ENCODE measurements at places on chromosomes 6 and 20. TPM values are rescaled to one million over a fixed set of nuclear protein-coding genes. Genes with fewer than 3 reads are reported as not detected.

AKAP12 gene
- 8.0 TPM for total RNA-seq

CGA gene
- total RNA-seq: not detected

GGTLC1 gene
- total RNA-seq: not detected

GABRR2 gene
- total RNA-seq: 0.21 TPM

BCAS4 gene
- total RNA-seq: 4.1 TPM

DNA sequence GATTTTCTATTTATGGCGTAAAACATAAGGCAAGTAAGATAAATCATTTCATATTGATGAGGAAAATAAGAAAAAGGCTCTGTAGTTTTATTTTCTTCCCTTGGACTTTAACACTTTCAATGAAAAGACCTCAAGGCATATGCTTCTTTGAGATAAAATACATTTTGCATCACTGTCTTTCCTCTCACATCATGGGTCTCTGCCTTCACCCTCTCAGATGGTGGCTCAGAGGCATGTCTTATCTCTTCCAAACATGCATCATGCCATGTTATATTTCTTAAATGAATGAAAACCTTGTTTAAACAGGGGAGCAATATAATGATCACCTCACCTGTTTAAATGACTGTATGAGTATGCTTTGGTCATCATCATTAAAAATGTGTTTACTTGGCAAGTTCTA is 59.3 kb downstream of the PRL start:
- no peak for DNase-seq

- no peak for DNase-seq
Measured at GRCh38 chr20:19283490-19284025, 71.1 kb downstream of the SLC24A3 start.

GRCh38 chr6:145885431-145885830 is 70.8 kb upstream of the FBXO30 start:
- DNase-seq: no peak

DNA sequence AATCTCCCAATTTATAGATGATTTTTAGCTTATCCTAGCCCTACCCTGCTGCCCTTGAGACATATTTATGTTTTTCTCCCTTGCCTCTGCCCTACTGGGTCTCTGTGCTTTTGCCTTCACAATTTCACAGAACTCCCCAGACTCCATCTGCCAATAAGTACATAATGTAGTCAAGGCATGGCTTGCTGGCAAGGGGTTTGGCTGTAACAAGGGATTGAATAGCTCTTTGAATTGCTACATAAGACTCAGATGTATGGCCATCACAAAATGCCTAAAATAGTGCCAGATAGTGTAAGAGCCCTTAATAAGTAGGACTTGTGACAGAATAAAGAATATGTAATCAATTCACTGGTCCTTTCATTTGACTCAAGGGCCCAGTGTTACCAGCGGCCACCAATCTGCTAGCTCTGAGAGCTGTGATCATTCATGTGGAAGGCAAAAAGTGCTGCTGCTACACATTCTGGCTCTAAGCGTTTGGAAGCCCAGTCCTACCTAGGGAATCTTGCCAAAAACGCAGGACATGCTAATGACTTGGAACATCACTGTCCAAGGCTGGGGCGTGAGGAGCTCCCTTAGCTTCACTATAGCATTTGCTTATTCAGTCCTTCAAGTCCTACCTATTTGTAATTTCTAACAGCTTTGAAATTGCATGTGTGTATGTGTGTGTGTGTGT is 20.5 kb downstream of the CLVS2 start:
- no peak for DNase-seq

GRCh38 chr6:46015119-46015968 is at the start of gene CLIC5:
TSS of gene CLIC5 (minus strand) at chr6:46015860. CDS start at chr6:46015542, 318 bp downstream.
- DNase-seq: peak; percentile 34

DNA sequence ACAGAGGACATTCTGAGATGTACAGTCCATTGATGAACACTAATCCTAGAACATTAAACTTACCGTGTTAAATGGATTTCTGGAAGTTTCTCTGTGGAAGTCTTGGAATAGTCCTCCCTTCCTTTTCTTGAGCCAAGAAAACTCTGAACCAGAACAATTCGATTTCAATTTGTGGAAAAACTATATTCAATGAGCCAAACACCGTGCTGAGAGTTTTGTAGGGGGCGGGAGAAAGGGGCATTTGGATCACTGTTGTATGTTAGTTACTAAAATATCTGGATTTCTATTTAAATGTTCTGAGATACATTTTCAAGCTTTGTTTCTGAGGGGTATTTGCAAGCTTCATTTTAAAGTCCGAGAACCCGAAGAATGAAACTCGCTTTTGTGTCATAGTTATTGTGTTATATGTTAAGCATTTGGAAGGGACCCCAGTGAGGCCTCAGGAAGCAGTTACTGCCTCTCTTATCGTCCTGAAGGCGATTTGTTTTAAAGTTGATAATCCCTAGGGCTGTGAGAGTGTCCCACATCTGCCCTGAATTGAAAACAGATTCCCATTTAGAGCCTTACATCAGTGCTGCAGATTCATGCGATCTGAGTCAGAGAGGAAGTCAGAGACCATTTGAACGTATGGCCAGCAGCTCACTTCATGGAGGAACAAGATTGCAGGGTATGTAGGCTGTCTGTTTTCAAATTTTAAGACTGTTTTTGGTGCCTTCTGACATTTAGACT is 70.8 kb upstream of the SASH1 start:
- peak; percentile 52 for DNase-seq

DNA sequence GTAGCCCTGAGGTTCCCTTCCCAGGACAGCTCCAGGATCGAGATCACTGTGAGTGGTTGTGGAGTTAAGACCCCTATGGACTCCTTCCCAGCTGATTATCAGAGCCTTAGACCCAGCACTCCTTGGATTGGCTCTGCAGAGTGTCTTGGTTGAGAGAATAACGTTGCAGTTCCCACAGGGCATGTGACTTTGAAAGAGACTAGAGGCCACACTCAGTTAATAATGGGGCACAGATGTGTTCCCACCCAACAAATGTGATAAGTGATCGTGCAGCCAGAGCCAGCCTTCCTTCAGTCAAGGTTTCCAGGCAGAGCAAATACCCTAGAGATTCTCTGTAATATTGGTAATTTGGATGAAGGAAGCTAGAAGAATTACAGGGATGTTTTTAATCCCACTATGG is 5.2 kb upstream of the BTN2A2 start:
- DNase-seq: no peak

DNA sequence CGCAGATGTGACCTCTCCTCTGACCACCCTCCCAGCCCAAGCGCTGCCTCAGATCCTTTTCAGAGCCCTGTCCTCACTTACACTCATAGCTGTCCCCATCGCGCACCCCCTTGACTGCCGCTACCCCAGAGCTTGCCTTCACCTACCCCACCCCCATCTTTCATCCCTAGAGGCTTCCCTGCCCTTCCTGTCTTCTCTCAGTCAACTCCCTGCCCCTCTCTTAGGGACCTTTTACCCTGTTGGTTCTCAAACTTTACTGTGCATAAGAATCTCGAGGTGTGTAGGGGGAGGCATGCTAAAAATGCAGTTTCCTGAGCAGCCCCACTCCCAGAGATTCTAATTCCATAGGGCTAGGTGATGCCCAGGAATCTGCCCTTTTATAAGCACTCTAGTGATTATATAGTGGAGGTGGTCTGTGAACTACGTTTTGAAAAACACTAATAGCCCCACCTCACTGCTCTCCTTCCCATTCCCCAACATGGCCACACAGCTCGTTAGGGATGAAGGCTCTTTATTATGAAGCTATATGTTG is 725 bp downstream of the TM9SF4 start:
- DNase-seq: no peak

DNA sequence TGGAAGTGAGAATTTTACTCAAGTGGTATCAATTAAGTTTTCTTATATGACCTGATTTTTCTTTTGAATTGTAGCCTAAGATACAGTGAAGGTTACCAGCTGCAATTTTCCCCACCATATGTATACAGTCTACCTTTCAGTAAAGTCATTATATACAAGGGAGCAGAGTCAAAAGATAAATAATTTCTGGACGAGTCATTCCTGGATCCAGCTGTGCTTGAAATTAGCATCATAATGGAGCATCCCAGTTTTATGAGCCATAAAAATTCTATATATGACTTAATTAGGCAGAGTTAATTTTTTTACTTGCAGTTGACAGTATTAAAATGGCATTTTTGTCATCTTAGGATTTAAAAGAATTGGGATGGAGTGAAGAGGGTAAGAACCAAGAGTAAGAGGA is 1008.4 kb downstream of the PHF3 start:
- no peak for DNase-seq

DNA sequence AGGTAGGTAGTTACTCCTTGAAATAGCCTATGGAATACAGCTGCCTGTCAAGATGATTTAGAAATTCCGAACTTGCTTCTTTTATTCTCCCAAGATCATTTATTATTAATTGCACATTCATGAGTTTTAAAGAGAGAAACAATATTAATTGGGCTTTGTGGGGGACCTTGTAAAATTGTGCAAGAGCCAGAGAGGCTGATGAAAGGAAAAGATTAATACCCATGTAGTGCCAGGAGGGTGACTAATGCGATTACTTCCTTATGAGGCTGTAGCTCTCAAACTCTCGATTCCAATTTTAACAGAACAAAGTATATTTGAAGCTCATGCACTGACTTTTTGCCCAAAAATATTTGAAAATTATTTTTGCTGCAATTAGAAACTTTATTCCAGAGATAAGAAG is 423.8 kb upstream of the ID4 start:
- DNase-seq: no peak

DNA sequence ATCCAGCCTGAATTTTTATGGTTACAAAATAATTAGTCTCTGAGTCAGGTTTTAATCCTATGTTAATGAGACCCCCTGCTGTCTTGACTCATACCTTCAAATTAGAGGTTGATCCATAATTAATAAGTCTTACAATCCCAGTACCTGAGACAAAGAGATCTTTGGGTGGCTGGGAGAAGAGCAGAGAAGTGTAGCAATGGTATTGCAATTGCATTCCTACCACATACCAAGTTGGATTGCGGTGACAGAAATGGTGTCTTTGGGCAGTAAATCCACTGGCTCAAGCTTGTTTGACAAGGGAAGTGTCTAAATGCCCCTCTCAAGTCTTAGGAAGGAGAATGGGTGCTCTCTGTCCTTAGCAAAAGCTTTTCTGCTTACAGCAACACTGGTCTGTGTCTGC is 150.4 kb downstream of the BTBD3 start:
- no peak for DNase-seq

DNA sequence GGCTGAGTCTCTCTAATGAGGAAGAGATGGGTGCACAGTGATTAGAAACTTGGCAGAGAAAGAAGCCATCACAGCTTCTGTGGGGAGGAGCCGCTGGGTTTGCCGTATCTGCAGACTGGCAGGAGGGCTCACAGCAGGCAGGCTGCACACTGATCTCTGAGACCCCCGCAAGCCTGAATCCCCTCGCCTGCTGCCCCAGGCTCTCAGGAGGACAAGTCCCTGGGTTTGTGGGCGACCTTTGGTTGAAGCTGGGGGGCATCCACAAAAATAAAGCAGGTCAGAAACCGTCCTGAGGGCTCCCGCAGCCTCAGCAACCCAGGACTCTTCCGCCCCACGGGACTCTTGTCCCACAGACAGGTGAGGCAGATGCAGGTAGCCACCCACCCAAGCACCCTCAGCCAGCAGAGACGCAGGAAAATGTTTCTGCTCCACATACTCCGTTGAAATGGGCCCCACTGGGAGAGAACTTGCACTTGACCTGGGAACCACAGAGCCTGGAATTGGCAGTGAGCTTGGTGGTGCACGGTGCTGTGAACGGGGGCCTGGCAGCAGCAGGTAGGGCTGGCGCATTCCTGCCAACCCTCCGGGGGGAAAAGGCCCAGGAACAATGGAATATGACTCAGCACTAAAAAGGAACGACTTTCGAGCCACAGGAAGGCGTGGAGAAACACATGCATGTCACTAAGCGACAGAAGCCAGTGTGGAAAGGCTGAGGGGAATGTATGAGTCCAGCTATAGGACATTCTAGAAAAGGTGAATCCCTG is 89.9 kb downstream of the YTHDF1 start:
- DNase-seq: no peak

- DNase-seq: no peak
Measured at GRCh38 chr6:161880056-161880455, 606.2 kb upstream of the AGPAT4 start.

DNA sequence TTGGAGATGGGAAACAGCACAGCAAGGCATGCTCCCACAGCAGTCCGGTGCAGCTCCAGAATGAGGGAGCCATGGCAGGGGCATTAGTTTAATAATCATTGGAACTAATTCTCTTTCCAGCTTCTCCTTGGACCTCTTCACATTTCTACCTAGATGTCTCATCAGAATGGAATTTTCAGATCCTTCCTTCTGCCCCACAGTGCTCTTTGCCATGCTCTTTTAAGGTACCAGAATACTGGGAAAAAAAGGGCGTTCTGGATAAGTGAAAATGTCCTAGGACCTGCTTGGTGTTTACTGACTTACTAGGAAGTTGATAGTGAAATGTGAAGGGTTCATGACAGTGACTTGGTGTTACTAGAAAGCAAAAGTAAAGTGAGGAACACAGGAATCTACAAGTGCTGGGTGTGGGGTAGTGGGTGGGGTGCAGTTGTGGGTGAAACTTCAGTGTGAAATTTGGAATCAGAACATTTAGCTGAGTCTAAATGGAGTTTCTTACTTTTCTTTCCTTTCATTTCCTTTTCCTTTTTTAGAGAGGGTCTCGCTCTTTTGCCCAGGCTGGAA is 207.1 kb downstream of the ARID1B start:
- no peak for DNase-seq

GRCh38 chr20:23165964-23166363 is 79.8 kb upstream of the CD93 start:
- DNase-seq: no peak

GRCh38 chr6:150332939-150333584 is 35.8 kb upstream of the IYD start:
- DNase-seq: no peak

- DNase-seq: no peak
Measured at GRCh38 chr6:156306531-156306930, 470.6 kb upstream of the ARID1B start.

GRCh38 chr6:93293872-93294271 is 125.5 kb downstream of the EPHA7 start:
- no peak for DNase-seq

DNA sequence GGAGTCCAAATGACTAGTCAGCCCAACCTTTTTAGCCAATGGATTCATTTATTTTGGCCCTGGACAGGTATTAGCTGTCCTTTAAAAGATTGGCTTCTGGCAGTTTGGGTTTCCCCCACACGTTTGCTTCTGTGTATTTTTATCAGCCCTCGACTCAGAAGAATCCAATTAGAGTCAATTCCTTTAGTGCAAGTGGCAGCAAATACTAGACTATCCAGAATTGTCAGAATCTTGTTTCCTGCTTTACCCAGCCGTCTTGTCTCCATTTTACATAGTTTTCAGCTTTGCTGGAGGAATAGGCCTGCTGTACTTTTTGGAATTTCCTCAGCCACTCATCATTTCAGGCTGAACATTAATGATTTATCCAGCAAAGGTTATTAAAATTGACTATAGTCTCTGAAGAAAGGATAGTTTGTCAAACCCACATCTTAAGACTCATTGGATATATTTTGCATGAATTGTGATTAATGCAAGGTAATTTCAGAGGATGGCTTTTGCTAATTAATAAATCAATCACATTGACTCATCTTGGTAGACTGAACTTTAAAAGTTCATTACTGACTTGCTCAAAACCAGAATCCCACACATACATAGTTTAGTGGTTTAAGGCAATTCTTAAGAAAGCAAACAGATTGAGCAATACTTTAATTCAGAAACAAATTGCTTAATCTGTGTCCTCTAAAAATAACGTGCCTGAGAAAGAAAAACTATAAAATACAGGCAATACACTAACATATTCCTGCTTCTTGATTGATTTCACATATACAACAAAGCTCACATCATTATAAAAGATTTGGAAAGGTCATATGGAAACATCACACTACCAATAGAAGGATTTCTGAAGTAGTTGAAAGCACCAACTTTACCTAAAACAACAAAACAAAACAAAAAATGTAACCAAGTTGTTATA is 62.9 kb upstream of the ZNF217 start:
- DNase-seq: no peak

Measured in myocyte (in vitro differentiated cells).